ENCODE measurements at places on chromosomes 6 and 20.
A peak's percentile ranks its signal among the peaks of the same experiment; 100 is the strongest.

DNA sequence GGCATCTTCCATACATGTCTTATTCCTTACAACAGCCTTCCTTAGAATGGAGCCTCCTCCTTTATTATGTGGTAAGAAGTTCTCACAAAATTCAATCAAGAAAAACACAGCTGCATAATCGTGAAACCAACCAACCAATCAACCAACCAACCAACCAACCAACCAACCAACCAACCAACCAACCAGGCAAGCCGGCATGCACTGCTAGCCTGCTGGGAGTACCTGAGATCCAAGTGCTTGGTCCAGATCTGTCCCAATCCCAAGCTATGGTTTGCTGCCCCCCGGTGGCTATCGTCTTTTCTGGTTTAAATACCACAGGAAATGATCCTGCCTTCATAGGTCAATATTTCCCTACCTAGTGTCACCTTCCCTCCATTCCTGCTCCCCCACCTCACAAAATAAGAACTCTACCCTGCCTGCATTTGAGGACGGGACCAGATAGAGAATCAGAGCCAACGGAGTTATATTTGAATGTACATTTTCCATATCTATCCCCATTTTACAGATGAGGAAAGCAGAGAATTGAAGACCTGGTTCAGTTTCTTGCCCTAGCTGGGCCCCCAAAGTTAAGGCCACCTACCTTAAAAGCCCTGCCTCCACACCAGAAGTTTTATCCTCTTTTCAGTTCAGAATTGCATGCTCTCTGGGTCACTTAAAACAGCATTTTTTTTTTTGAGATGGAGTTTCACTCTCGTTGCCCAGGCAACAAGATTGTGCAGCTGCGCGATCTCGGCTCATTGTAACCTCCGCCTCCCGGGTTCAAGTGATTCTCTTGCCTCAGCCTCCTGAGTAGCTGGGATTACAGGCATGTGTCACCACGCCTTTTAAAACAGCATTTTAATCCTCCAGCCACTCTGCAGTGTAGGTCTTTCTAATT lies 27.1 kb downstream of the RAB44 start:
- H3K36me3 ChIP-seq: no peaks in the 10 kb centered on the region
- peaks cover 12% of the 10 kb centered on the region for H3K4me1 ChIP-seq
- H3K4me3 ChIP-seq: no peak overlapping the region
- peak; percentile 56 for DNase-seq

- H3K4me3 ChIP-seq: no peak overlapping the region
- H3K27ac ChIP-seq: no peak overlapping the region
- no peaks in the 10 kb centered on the region for H3K27me3 ChIP-seq
- H3K36me3 ChIP-seq: no peaks in the 10 kb centered on the region
- H3K4me1 ChIP-seq: no peaks in the 10 kb centered on the region
These were observed 8.3 kb upstream of the TIAM2 start for GRCh38 chr6:154986787-154987235.

GRCh38 chr20:52201395-52201794 lies 9.8 kb upstream of the ZFP64 start:
- H3K4me3 ChIP-seq: no peak overlapping the region
- H3K36me3 ChIP-seq: no peaks in the 10 kb centered on the region
- no peak for DNase-seq
- H3K27ac ChIP-seq: no peak overlapping the region

DNA sequence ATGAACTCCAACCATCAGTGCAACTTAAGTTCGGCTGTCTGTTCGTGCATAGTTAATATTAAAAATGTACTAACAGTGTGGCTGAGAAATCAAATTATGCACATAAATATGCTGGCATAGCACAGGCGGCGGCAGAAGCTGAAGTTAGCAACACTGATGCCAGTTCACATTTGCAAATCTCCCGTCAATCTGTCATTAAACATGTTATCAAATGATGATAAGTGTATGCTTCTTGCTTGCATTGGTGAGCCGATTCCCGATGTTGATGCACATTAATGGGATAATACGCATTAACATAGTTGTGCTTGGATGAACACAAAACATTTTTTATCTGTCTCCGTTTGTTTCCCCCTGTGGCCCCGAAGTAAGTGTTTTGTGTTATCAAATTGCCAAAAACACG lies 309.4 kb downstream of the ZNF217 start:
- H3K4me3 ChIP-seq: no peak overlapping the region
- DNase-seq: no peak
- no peaks in the 10 kb centered on the region for H3K27me3 ChIP-seq
- H3K4me1 ChIP-seq: no peaks in the 10 kb centered on the region
- no peak overlapping the region for H3K27ac ChIP-seq
- no peaks in the 10 kb centered on the region for H3K36me3 ChIP-seq

DNA sequence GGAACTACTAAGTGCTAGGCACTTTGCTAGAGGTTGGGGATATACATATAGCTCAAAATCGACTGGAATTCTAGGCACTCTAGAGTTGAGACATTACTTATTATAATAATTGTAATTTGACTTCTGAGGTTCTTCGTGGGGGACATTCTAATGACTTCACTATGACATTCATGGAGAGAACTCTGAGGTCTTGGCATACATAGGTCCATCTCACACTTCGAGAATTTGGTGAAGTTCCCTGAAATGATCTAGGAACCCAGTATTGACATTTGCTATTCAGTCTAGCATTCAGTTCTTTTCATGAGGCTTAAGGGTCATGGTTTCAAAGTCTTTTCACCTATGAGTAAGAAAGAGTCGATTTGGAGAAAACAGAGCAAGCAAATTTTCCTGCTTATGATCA lies 446.6 kb upstream of the JAG1 start:
- no peaks in the 10 kb centered on the region for H3K4me1 ChIP-seq
- no peak overlapping the region for H3K27ac ChIP-seq
- H3K27me3 ChIP-seq: no peaks in the 10 kb centered on the region

- DNase-seq: peak; percentile 38
- no peaks in the 10 kb centered on the region for H3K27me3 ChIP-seq
- H3K27ac ChIP-seq: no peak overlapping the region
- H3K4me3 ChIP-seq: no peak overlapping the region
- H3K4me1 ChIP-seq: peaks cover 16% of the 10 kb centered on the region
These were observed 12.0 kb downstream of the CD83 start for GRCh38 chr6:14129575-14129974.

GRCh38 chr6:87027021-87027420 lies 67.9 kb downstream of the CGA start:
- no peak overlapping the region for H3K27ac ChIP-seq
- H3K36me3 ChIP-seq: no peaks in the 10 kb centered on the region
- H3K27me3 ChIP-seq: no peaks in the 10 kb centered on the region
- no peaks in the 10 kb centered on the region for H3K4me1 ChIP-seq

- no peaks in the 10 kb centered on the region for H3K4me1 ChIP-seq
- no peak for DNase-seq
- no peak overlapping the region for H3K4me3 ChIP-seq
- H3K27ac ChIP-seq: no peak overlapping the region
- H3K27me3 ChIP-seq: no peaks in the 10 kb centered on the region
- H3K36me3 ChIP-seq: no peaks in the 10 kb centered on the region
These were observed 2.6 kb downstream of the TDRD6 start for GRCh38 chr6:46690141-46690755.

- peaks cover 5% of the 10 kb centered on the region for H3K4me1 ChIP-seq
- peak overlapping the region; percentile 36 for H3K27ac ChIP-seq
- no peak for DNase-seq
- no peaks in the 10 kb centered on the region for H3K27me3 ChIP-seq
- no peaks in the 10 kb centered on the region for H3K36me3 ChIP-seq
These were observed 228.8 kb downstream of the HACE1 start for GRCh38 chr6:104630955-104631354.

DNA sequence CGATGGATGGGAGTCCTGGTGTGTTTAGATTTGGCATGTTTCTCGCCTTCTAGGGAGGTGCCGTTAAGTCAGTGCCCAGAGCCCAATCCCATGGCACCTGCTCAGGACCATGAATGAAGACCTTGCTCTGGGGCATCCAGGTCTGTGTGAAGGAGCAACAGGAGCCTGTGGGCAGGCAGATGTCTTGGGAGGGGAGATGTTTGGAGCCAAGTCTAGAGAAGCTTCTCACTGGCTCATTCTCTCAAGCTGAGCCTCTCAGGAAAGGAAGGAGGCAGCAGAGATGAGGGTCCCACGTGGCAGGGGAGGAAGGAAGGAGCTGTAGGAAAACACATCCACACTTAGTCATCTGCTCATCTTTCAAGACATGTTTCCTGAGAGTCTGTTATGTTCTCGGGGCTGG lies 9.5 kb upstream of the SIRPB1 start:
- no peak overlapping the region for H3K4me3 ChIP-seq
- no peak for DNase-seq
- no peaks in the 10 kb centered on the region for H3K36me3 ChIP-seq
- H3K27ac ChIP-seq: no peak overlapping the region
- H3K4me1 ChIP-seq: no peaks in the 10 kb centered on the region

Measured in left ventricle myocardium inferior (tissue), 1 donor.